ENCODE measurements at places on chromosomes 5 and 9.

DNA sequence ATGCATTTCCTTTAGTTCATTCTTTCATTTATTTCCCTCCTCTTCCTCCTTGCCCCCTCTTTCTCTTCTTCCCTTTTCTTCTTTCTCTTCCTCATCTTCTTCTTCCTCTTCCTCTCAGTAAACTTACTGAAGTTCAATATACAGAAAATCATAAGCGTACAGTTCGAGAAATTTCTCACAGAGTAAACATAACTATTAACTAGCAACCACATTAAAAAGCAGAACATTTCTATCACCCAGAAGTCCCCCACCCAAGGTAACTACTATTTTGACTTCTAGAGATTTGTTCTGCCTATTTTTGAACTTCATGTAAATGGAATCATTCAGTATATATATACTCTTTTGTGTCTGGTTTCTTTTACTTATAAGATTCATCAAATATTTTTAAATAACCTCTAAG, 48.2 kb downstream of the TNFAIP8 start:
- DNase-seq, result no peak

DNA sequence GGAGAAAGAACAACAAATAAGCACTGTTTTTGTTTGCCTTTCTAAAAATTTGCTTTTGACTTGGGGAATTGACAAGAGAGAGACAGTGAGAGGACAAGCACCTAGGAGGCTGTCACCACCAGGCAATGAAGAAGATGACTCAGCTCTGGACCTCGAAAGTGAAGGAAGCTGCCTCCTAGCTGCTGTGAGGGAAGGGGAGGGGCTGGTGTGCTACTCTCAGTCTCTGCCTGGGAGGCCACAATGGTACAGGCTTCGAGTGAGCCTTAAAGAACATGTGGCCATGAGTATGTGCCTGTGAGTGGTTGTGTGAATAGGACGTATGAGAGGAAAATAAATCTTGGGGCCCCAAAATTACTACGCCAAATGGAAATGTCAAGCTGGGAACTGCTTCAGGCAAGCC, 7.1 kb upstream of the PLK2 start:
- DNase-seq, result no peak

GRCh38 chr9:33443047-33443446, 4.3 kb downstream of the AQP3 start:
- no peak for DNase-seq

DNA sequence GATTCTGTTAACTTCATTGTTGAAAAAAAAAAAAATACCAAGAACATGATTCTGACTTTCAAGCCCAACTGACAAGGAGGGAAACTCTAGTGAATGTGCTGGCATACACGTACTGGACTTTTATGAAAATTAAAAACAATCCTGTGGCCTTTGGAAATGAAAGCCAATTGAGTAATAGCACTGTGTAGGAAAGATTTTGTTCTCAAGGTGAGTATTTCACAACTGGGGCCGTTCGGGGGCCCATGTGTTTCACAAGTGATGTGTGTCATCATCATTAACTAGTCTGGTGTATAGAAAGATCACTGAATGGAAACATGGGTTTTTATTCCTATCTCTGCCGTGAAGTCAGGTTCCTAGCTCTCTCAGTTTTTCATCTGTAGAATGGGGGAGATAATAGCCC, 605.0 kb upstream of the CLINT1 start:
- DNase-seq, result peak; percentile 60

- DNase-seq, result no peak
These were observed 43.3 kb downstream of the ZNF618 start for GRCh38 chr9:113919382-113919781.

DNA sequence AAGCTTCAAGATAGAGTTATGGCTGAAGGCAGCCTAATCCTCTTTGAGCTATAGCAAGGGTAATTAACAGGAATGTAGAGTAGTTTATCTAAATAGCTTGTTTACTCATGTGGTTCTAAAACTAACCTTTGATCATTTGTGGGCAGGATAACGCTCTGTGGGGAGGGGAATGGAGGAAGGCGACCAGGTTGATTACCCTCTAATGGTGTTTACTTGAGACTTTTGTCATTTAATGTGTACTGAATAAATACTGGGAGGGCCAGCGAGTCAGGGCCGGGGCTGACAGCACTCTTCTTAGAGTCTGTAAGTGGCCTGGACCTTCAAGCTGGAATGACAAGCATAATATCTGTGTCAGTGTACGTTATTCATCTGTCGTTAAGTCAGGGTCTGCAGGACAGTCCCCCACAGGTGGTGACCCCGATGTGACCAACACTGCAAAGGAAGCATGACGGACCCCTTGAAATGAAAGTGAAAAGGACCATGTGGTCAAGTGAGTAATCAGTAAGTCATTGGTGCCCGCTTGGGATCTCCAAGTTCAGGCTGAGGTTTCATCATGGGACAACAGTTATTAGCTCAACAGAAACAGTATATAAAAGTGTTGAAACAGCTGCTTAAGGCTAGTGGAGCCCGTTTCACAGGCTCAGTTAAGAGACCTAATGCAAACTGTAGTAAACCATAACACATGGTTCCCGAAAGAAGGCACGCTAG, 162.6 kb downstream of the CPLANE1 start:
- no peak for DNase-seq

- peak; percentile 81 for DNase-seq
These were observed 13.8 kb downstream of the TSPAN17 start for GRCh38 chr5:176660860-176661641.

GRCh38 chr5:10507575-10508096, 56.2 kb upstream of the ANKRD33B start:
- no peak for DNase-seq

DNA sequence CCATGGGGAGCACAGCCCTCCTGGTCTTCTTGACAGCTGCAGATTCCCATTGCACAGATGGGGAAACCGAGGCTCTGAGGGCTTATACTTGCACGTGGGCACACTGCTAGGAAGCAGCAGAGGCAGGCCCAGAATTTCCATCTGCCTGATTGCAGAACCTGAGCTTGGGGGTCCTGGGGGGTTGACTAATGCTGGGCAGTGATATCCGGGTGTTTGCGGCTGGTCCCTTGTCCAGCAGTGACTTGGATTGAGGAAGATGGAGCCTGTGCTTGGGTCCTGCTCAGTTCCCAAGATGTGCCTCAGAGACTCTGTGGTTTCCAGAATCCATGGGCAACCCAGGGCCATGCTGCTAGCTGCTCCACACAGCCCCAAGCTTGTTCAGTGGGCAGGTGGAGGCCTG, 91.2 kb downstream of the PHF2 start:
- no peak for DNase-seq

DNA sequence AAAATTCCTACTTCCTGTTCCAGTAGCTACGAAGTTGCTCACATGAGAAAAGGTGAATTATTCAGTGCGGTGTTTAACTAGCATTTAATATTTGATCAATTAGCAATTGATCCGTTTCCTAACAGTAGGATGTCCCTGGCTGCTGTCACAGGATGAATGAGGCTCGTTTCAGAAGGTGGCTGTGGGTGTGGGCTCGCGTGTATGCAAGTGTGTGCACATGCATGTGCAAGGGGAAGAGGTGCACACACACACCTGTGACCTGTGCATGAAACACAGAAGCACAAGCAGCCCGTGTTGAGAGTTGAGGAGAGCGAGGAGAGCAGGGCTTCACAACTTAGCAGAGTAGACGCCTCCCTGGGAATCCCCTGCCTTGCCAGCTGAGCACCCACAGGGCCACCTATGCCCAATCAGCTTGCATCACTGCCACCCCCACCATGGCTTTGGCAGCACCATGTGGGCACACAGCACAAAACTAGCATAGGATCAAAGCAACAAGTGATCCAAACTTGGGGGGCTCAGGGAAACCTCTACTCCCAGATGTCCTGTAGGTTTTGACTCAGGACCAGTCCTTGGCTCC, 107.2 kb downstream of the C5orf15 start:
- DNase-seq, result no peak

DNA sequence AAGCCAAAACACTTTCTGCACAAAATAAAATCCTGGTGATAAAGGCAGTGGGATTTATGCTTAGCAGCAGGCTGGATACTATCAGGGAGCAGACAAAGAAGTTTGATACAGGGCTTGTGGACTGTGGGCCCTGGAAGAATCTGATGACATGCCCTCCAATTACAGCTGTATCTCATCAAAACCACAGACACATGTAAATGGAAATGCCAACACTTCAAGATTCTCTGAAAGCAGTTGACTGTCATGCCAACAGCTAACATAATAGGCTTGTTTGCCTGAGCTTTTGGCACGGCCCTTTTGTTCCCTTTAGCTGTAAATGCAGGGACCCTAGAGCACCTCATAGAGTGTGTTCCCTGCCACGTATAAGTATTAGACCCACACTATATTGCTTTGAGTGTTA, 114.4 kb downstream of the STK32A start:
- no peak for DNase-seq

DNA sequence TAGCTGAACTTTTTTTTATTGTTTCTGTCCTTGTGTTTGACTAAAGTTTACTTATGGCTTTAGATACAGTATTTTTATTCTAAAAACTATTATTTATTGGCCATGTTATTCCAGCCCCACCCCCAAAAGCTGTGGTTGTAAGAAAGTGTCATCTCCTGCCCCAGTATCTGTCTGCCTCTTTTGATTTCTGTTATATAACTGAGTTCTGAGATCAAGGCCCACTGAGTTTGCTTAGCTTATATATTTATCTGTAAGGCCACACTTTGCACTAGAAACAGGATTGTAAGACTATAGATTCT, 116.8 kb upstream of the TNFAIP8 start:
- no peak for DNase-seq

DNA sequence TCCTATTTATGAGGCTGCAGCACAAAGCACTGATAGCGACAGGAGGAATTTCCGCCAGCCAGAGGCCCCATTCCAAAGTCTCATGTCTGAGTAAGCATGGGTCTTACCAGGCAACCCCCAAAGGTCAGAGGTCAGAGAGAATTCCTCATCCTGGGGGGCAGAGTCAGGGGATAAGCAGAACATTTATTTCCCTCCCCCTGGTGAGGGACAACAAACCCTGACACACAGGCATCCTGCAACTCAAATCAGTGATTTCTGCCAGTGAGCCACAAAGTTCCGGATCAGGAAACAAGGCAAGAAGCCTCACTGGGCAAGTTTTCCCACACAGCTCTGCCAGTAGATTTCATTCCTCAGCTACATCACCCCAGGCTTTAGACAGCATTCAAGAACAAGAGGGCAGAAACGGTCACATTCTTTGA, 37.0 kb downstream of the ADAMTS12 start:
- no peak for DNase-seq

- no peak for DNase-seq
These were observed 757.4 kb downstream of the PTPRD start for GRCh38 chr9:9855177-9856078.
